Posterior cingulate gyrus (tissue), 11 donors: ENCODE measurements at places on chromosomes 16 and 17.

- DNase-seq, result no peak
Observed at GRCh38 chr17:68843522-68843921, 111.7 kb downstream of the ABCA8 start.

- no peak for DNase-seq
Observed at GRCh38 chr17:36918211-36918691, 19.0 kb upstream of the LHX1 start.

GRCh38 chr17:67293251-67294203, 48.5 kb upstream of the HELZ start:
- peak; percentile 30 for DNase-seq

GRCh38 chr17:18076936-18077335, 10.8 kb upstream of the DRG2 start:
- DNase-seq, result no peak

DNA sequence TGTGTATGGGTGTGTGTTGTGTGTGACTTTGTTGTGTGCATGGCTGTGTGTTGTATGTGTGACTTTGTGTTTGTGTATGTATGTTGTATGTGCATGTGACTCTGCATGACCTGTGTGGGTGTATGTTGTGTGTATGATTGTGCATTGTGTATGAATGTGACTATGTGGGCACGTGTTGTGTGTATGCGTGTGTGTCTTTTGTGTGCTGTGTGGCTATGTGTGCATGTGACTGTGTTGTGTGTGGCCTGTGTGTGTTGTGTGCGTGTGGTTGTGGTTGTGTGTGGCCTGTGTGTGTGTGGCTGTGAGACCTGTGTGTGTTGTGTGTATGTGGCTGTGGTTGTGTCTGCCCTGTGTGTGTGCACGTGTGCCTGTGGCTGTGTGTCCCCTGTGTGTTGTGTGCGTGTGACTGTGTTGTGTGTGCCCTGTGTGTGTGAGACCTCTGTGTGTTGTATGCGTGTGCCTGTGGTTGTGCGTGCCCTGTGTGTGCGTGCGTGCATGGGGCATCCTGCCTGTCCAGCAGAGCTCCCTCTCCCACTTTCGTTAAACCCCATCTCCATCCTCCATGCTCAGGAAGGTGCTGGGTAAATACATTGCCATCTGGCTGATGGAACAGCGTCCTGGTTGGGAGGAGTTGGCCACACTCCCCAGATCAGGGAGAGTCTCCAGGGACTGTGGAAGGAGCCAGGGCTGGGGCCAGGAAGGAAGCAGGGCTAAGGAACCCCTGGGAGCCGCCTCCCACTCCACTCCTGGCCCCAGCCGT, 90.1 kb upstream of the GSE1 start:
- DNase-seq, result no peak

DNA sequence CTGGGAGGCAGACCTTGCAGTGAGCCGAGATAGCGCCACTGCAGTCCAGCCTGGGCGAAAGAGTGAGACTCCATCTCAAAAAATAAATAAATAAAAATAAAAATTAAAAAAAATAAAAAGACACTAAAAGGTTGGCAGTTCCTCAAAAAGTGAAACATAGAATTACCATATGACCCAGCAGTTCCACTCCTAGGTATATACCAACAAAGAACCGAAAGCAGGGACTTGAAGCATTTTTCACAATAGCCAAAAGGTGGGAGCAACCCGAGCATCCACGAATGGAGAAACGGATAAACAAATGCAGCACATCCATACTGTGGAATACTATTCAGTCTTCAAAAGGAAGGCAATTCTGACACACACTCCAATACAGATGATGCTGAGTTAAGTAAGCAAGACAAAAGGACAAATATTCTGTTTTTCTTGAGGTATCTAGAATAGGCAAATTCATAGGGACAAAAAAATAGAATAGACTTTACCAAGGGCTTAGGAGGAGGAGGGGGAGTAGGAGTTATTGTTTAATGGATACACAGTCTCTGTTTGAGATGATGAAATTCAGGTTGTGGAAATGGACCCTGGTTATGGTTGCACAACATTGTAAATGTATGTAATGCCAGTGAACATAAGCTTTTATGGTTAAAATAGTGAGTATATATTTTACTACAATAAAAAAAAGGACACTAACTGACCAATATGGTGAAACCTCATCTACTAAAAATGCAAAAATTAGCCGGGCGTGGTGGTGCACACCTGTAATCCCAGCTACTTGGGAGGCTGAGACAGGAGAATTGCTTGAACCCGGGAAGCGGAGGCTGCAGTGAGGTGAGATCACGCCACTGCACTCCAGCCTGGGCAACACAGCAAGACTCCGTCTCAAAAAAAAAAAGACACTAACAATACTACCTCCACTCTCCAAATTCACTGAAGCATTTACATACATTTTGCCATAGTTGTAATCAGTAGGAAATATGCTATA, 27.0 kb upstream of the SLC35B1 start:
- DNase-seq, result no peak

DNA sequence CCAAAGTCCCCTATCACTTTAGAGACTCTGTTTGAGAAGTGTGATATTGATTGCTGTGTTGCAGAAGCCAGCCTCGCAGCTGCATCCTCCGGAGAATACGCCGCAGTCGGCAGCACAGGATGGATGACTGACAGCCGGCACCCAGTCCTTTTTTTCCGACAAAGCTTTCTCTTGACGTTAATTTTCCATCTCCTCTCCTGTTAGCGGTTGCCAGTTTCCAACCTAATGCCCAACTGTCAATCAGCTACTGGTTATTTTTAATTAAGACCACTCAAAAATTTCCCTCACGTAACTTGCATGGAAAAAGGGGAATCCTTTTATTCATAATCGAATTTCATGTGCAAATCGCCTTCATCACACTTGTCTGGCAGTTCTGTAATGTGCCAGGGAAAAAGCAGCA, 953.9 kb downstream of the CDH11 start:
- DNase-seq, result no peak

GRCh38 chr16:83118365-83118764, 491.6 kb downstream of the CDH13 start:
- DNase-seq, result no peak

- DNase-seq, result no peak
Observed at GRCh38 chr17:60077672-60078519, 825 bp downstream of the HEATR6 start.

- no peak for DNase-seq
Observed at GRCh38 chr17:79295307-79295706, 220.7 kb downstream of the ENGASE start.

DNA sequence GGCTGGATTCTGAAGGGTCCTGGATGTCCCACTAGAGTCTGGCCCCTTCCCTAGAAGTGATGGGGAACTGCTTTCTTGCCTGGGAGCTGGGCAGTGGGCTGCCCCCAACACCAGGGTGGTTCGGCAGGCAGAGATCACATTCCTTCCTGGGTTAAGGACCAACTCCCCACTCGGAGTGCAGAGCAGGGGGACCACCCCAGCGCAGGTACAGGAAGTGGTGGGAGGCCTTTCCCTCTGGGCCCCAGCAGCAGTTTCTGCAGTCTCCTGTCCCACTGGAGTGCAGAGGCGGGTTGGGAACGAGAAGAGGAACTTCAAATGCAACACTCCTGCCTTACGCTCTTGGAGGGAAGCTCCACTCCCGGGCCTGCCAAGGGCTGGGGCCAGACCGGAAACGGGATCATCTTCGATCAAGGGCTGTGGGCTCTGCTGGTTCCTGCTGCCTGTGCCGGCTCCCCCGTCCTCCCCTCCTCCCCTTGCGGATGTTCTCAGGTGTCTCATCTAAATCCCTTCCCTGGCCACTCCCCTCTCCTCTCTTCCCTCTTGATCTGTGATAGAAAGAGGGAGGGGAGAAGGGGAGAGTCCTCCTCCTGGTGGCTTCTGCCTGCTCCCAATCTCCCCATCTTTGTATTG, 9.0 kb upstream of the NGFR start:
- DNase-seq, result no peak
